DMS79 treated with DMSO at 0.1 percent for 48 hours (cell line): ENCODE measurements at places on chromosomes 3 and 15.
A peak's percentile ranks its signal among the peaks of the same experiment; 100 is the strongest.

DNA sequence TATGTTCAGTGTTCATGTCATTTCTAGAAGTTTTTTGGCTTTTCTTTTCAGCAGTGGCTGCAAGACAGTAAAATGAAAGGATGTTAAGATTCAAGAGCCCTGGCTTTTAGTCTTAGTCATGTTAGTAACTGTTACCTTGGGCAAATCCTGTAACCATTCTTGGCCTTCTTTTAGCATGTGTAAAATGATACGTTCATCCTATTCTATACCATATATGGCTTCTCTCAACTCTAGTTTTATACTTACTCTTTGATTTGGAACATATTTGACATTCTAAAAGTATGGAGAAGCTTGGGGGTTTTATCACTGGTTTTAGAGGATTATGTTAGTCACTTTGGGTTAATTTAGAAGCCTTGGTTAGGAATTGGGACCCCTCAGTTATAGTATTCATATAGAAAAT, 20.1 kb downstream of the GTF2E1 start:
- DNase-seq, result no peak

DNA sequence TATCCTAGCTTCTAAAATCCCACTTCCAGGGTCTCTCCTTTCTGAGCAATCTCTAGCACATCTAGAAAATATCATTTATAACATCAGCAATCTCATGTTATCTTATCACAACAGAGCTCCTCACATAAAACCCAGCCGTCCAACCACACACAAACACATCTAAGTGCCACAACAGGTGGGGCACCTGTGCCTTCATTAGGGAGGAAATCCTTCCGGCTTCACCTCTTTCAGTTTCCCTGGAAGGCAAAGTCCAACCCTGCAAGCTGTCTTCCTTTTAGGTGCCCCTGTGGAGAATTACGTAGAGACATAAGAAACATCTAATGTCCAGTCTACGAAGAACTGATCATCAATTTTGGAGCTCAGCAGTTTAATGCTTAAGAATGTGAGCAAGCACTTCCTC, 1.6 kb downstream of the ZDHHC3 start:
- no peak for DNase-seq

DNA sequence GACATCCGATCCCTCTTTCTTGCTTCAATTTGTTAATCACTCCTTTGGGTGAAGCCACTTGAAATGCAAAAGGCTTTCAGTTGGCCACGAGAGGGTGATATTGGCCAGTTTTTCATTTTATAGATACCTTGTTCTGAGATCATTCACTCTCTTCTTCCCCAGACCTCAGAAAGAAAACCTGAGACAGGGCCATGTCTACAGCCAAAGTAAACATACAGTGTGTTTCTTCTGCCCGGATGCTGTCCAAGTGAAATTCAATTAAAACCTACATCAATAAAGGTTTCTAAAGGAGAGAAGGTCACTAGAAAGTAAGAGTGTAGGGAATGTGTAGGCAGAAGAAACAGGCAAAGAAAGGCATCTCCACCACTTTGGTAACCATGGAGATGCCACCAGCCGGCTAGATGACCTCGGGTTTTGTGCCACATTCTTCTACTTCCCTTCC, 39.5 kb upstream of the FMN1 start:
- peak; percentile 1 for DNase-seq

GRCh38 chr15:63640146-63640545, 43.0 kb downstream of the FBXL22 start:
- no peak for DNase-seq

DNA sequence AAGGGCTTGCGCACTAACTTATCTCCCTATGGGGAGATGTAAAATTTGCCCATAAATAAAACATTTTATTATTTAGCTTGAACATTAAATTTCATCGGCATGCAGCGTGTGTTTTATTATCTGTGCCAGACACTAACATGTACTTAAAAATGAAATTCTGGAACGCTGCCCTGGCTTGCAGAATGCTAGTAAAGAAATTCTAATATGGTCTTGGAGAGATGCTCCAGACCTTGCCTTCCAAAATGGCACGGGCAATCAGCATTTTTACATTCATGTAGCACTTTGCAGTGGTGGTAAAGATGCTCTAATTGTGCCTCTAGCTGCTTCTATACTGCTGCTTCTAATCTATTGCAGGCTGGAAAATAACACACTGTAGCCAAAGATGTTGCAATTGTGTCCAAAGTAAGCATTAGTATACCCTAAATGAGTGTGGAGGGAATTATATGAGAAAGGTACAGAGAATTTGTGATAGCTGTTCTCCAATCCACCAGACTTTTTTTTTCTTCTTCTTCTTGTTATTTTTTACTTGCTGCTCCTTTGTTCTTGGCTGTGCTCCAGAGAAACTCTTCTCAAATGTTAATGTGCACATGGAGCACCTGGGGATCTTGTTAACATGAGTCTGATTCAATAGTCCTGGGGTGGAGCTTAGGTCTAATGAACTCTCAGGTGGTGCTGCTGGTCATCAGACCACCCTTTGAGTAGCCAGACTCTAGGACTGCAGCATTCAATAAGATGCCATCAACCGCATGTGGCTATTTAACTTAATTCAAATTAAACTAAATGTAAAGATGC, 47.3 kb downstream of the CRABP1 start:
- DNase-seq, result peak; percentile 66

- no peak for DNase-seq
Observed at GRCh38 chr15:58472821-58473581, 41.2 kb downstream of the LIPC start.

GRCh38 chr15:63456258-63456657, 48.1 kb upstream of the USP3 start:
- DNase-seq, result no peak

DNA sequence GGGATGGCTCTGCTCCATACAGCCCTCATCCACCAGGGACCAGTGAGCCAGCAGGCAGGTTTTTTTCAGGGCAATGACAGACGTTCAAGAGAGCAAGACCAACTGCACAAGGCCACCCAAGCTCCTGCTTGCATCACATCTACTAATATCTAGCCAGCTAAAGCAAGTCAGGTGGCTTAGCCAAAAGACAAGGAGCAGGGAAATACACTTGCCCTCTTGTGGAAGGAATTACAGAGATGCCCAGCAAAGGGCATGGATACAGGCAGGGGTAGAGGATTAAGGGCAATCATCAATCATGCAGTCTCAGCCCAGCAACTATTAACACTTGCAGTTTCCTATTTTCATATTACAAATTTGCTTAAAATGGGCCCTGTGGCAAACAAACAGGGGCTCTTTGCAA, 81.5 kb upstream of the NTRK3 start:
- DNase-seq, result no peak

DNA sequence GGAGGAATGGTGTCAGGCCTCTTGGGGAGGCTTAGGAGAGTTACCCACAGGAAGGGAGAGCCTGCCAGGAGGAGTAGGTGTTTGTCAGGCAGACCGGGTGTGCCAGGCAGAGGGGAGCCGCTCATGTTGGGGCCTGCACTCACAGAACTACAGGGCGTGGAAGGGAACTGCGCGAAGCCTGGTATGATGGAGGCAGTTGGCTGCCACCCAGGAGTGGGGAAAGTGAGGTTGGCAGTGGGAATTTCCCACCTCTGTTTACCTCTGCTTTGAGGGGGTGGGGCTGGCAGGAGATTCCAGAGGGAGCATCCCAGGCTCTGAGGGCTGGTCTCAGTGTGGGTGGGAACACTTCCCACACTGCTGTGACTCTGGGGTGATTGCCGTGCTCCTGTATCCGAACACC, 99.9 kb downstream of the SLCO3A1 start:
- DNase-seq, result peak; percentile 12

DNA sequence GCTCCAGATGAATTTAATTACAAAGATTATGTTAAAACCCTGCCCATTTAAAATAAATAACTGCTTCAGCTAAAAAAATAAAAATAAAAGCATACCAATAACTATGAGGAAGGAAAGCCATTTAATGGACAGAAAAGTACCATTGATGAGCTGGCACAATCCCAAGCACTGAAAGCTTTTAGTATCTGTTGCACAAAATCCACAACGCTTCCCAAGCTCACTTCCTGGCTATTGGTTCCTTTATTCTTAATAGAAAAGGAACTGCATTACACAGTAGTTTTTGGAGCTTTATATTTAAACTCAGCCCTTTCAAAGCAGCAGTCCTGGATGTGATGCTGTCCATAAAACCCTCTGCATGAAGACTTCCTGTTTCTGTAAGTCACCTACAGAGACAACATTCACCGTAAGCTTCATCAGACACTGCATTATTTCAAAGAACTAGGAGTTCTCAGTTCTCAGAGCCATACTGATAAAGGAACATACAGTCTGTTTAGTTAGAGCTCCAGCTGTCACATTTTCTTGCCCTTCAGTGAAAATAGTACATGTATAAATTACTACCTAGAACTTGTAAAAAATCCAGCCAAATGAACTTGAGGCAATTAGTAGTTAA, 81.5 kb downstream of the CSNK1G1 start:
- DNase-seq, result no peak

DNA sequence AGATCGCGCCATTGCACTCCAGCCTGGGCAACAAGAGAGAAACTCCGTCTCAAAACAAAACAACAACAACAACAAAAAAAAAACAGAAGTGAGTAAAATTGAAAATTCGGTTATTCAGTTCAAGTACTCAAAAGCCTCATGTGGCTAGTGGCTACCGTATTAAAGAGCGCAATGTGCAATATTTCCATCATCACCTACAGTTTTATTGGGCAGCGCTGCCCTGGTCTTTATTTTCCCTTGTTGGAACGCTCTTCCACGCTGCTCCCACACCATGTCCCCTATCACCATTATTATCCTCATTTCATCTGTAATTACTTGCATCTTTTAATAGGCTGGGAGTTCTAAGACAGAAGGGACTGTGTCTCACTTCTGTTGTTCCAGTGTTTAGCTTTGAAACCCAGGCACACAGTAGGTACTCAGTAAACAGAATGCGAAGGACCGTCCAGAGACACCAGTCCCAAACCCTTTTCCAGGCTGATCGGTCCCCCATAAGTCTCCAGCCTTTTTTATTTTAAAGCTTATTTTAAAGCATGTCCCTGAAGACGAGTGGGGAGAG, 423 bp upstream of the HACD3 start:
- DNase-seq, result no peak

DNA sequence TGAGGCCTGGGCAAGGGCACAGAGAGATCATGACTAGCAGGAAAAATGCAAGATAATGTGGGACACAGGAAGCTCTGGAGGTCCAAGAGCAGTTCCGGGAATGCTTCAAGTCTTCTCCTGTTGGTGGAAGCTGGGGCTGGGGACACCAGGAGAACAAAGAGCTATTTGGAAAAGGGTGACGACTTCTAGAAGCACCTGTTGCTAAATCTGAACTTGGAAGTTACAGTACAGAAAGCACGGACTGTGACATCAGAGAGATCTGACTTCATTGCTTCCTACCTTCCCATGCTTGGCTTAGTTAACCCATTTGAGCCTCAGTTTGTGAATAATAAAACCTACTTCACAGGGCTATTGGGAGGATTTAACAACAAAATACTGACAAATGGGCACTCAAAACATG, 52.7 kb upstream of the NEO1 start:
- DNase-seq, result no peak

DNA sequence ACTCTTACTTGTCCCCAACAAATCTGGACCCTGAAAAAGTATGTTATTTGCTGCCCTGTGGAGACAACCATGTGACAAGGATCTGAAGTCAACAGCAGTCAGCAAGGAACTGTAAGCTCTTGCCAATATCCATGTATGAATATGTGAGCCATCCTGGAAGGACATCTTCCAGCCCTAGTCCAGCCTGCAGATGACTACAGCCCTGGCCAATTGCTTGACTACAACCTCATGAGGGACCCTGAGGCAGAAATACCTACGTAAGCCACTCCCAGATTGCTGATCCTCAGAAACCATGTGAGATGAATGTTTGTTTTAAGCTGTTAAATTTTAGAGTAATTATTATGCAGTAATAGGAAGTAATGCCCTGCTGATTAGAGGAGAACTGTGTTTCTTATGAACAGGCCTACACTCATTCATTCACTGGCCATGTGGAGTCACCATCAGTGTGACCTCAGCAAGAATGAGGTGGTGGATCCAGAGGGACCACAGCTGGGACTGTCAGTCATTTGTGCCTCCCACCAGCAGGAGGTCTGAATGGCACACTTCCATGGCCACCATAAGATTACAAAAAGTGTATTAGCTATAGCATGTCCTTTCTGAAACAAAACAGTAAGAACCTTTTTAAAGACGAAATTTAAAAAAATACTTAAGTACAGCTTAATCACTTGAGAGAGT, 92.6 kb downstream of the TFDP2 start:
- no peak for DNase-seq

- DNase-seq, result peak; percentile 33
Observed at GRCh38 chr3:25043749-25044148, 384.3 kb upstream of the RARB start.

DNA sequence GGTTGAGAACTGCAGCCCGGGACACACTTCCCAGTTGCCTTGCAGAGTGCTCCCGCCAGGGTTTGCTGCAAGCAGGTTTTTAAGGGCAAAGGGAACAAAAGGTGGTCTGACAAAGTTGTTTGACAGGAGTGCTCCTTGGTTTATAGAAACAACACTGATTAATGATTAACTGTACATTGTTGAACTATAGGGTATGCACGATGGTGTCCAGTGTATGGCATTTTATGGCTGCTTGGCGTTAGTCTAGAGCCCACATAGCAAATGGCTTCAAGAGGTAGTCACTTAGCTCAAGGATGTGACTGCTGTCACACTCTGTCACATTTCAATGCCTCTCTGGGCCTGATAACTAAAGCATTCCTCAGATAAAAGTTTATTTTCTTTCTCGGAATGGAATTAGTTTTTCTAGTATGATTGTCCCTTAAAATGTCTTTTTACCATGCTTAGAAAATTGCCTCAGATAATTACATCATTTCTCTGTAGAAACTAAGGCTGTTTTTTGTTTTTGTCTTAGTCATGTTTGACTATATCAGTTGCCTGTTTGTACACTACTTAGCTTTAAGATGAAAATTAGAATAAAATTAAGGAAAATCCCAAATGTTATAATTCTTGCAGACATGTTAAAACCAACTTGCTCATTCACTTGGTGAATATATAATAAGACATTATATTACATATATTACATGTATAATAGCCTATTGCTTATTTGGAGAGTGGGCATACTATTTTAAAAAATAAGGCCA, 61.3 kb upstream of the GATM start:
- DNase-seq, result no peak
